ENCODE measurements at places on chromosomes 4 and X.
A peak's percentile ranks its signal among the peaks of the same experiment; 100 is the strongest.

DNA sequence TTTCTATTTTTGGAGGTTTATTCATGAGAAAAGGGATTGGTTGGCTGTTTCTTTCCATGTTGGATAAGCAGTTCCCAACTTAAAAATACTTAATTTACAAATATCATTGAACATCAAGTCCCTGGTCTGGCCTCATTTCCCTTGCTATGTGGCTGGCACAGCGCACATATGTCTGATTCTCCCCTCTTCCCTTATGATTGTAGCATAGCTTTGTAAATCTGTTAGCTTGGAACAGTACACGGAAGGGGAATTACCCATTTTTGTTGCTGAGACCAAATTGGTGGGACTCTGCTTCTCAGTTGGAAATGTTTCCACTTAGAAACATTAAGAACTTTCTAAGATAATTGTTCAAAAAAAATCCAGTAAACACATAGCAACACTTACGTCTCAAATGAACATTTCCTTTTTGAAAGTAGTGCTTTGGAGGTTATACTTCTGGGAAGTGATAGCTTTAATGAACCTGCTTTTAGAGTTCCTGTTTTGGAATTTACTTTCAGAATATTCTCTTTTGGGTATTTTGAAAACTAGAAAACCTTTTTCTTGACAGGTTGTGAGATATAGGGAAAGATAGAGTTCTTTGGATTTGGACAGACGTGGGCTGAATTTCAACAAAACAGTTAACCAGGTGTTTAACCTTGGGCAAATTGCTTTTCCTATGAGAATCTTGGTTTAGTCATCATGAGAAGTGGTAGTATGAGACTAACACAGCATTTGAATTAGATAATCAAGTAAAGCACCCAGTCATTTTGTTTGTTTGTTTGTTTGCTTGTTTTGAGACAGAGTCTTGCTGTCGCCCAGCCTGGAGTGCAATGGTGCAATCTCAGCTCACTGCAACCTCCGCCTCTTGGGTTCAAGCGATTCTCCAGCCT lies 47.3 kb downstream of the STIM2 start:
- no peak for DNase-seq

GRCh38 chr4:7824218-7824617 lies 115.4 kb downstream of the AFAP1 start:
- no peak for DNase-seq

DNA sequence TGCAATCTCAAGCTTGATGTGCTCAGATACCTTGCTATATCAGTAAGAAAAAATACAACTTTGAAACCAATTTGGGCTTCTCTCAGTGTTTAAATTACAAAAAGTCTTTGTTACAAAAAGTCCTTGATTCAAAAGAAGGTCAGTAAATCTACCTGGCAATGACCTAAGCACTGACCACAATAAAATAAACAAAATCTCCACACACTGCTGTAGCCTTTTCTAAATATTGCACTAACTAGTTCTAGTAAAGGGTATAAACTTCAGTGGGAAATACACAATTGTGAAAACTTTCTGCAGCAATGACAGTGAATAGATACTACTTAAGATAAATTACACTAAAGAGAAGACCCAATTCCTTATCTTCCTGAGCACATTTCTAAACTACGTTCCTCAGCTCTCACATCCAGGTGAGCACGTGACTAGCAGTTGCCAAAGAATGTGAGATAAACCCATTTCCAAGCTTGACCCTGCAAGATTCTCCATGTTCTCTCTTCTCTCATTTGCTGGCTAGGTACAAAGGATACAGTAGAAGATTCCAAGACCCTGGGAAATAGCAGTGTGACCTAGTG lies 81.4 kb upstream of the GPR34 start:
- no peak for DNase-seq

DNA sequence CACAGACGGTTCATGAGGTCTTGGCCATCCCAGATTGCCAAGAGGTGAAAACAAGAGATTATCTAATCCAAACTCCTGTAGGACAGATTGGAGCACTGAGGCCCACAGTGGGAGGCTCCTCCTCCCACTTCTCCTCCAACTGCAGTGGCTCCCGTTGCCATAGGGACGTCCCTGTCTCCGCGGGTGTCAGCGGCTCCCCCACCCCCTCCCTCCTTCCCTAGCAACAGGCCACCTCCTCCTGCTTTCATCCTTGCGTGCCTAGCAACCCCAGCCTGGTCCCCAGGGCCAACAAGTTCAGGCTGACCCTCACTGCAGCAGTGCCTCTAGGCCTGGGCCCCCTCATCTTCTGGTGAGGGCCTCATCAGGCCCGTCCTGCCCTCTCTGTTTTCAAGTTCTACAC lies 6.8 kb upstream of the IQSEC2 start:
- DNase-seq: no peak

DNA sequence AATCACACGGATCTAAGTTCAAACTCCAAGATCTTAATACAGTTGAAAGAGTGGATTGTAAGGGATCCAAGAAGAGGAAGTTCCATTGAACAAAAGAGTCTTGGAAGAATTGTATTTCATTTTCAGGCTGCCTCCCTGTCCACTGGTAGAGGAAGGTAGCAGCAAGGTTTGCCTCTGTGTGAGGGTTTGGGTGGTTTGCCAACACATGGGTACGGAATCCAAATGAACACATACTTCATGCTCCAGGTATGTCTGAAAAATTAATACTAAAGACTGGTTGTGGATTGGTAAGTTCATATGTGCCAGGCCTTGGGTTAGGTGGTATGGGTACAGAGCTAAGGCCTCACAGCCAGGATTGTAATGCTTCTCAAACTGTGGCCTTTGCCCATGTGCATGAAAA lies 523.6 kb upstream of the BOD1L1 start:
- DNase-seq: no peak

- no peak for DNase-seq
Observed at GRCh38 chr4:78517050-78517652, 34.4 kb upstream of the ANXA3 start.

GRCh38 chr4:6001680-6002491 lies 16.3 kb downstream of the C4orf50 start:
- no peak for DNase-seq

- no peak for DNase-seq
Observed at GRCh38 chr4:80226094-80226493, 28.8 kb downstream of the PRDM8 start.

- no peak for DNase-seq
Observed at GRCh38 chrX:38701073-38701472, 100.2 kb upstream of the MID1IP1 start.

DNA sequence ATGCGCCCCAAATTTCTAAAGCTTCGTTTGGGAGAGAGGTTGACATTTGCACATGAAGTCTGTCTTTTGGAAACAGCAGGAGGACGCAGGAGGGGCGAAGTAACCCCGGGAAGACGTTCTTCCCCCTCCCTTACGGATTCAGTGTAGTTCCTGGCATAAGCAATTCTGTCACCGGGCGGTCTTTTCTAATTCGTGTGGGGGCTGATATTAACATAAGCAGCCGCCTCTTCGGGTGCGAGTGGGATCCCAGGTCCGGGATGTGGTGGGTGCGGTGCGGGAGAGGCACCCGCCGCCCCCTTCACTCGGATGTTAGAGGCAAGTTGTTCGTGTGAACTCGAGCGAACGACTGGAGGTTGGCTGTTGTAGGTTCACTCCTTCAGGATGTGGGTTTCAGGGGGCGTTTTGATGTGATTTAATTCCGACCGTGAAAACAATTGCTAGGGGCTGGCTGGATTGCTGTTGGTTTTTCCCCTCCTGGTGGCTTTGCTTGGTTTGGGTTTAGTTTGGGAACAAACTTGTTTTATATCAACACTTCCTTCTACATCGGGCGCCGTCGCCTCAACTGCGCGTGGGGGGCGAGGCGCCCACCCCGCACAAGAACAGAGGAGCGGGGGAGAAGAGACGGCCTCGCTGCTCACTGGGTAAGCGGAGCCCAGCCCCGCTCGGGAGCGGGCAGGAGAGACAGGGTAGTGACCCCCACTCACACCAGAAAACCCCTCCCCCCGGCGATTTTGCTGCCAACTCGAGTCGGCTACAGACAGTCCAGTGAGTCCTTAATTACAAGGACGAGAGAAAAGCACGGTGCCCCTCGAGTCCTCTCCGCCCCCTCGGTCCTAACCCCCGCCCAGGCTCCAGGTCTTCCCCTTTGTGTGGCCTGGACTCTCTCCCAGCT lies 2.9 kb upstream of the LEF1 start:
- DNase-seq: peak; percentile 55

GRCh38 chrX:11558972-11559371 lies 106.7 kb downstream of the ARHGAP6 start:
- peak; percentile 35 for DNase-seq

- DNase-seq: no peak
Observed at GRCh38 chr4:136918772-136919171, 613.5 kb downstream of the PCDH18 start.

DNA sequence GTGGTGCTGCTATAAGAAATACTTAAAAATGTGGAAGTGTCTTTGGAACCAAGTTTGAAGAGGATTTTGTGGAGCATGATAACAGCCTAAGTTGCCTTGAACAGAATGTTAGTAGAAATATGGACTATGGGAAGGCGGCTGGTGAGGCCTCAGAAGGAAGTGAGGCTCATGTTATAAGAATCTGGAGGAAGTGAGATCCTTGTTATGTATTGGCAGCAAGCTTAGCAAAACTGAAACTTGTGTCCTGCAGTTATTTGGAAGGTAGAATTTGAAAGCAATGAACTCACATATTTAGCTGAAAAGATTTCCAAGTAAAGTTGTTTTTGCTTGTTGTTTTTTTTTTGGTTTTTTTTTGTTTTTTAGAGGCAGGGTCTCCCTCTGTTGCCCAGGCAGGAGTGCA lies 13.6 kb upstream of the MED14 start:
- no peak for DNase-seq

- DNase-seq: no peak
Observed at GRCh38 chr4:13109536-13109935, 374.6 kb downstream of the RAB28 start.

DNA sequence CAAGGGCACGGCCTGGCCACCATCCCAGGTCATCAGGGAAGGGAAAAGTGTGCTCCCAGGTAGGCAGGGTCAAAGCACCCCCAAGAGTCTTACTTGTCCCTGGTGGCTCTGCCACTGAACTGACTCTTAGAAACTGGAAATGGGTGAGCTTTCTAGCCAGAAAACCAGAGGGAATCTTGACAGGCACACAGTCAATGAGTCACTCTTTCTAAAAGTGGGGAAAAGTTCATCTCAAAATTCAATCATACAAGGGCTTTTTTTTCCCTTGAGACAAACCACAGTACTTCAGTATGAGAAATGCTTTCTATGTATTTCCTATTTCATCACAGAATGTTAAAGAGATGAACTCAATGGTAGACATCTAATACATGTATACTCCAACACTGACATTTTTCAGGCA lies 12.5 kb downstream of the HPF1 start:
- no peak for DNase-seq

DNA sequence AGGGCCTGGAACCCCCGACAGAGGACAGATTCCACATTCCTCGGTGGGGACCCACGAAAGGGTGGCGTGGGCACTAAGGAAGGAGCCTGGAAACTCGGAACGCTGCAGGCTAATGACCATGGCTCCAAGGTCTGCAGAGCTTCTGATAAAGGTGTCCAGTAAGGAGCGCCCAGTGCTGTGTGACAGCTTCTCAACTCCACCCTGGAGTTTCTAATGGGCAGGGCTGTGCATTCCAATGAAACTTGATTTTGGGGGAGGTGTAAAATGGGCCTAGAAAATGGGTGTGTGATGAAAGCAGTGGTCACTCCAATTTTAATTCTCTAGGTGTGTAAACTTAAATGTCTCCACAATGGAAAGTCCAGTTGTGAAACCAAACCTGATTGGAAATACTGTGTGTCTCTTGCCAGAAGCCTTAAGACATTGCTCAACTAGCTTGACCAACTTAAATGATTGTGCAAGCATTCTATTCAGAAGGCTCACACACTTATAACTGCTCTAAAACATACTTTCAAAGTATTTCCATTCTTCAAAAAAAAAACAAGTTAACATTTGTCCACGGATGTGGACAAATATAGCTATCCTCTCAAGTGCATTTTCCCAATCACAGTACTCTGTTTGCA lies 52.1 kb downstream of the XAGE2 start:
- no peak for DNase-seq

- no peak for DNase-seq
Observed at GRCh38 chr4:40402556-40402955, 67.4 kb downstream of the CHRNA9 start.

- no peak for DNase-seq
Observed at GRCh38 chrX:47212381-47213293, 5.8 kb upstream of the CDK16 start.

DNA sequence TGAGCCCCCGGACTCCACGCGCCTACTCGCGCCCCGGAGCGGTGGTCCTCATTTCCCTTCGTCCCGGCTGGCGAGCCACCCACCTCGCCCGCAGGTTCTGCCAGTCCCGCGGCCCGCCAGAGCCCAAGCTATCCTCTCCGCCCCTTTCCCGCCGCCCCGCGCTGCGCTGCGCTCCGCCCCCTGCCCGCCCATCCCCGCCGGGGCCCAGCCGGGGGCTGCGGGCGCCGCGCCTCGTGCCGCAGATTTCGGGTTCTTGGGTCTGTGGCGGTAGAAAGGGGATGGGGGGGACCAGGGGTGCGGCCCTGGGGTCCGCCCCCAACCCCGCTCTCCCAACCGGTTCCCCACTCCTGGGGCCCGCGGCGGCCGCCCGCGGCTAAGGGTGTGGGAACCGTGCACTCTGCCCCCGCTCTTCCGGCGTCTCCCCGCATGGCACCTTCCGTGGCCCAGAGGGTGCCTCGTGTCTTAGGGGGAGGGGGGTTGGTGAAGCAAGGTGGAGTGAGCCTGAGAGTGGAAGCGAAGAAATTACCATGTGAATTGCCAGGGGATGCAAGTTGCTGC lies 650.8 kb upstream of the DIPK2B start:
- DNase-seq: peak; percentile 50

- no peak for DNase-seq
Observed at GRCh38 chrX:51215266-51215665, 117.4 kb upstream of the NUDT10 start.

GRCh38 chrX:63613531-63614028 lies 171.4 kb downstream of the ARHGEF9 start:
- no peak for DNase-seq

DNA sequence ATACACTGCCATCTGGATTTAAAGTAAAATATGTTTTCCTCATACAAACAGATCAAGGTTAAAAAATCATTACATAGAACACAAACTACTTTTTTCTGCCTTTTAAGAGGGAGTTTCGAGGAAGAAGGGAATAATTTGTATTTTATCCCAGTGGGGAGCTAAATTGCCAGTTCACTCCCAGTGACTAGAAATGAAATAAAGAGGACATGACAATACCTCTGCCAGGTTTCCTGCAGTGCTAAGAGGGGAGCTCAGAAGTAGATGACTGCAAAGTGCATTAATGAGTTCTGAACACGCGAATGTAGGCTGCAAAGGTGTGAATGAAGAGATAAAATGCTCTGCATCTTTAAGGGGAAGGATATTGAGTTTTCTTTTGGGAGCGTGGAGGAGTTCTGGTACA lies 69.7 kb downstream of the SRPX start:
- DNase-seq: no peak

GRCh38 chrX:149937871-149938426 lies 342 bp downstream of the EOLA2 start:
- DNase-seq: peak; percentile 32

- DNase-seq: no peak
Observed at GRCh38 chr4:170497112-170497511, 407.4 kb upstream of the AADAT start.

GRCh38 chrX:56313308-56313707 lies 81.2 kb downstream of the KLF8 start:
- no peak for DNase-seq

Measured in activated CD4-positive, CD25-positive, alpha-beta regulatory T cell treated with anti-CD3 and anti-CD28 coated beads, Interleukin-2, amount 50 U/mL, for 72 hours (primary cell).